ENCODE measurements at places on chromosomes 7 and 10. TPM values are rescaled to one million over a fixed set of nuclear protein-coding genes. Genes with fewer than 3 reads are reported as not detected.

GRCh38 chr10:326350-326749, 191.1 kb downstream of the ZMYND11 start:
- no peak for DNase-seq

DNA sequence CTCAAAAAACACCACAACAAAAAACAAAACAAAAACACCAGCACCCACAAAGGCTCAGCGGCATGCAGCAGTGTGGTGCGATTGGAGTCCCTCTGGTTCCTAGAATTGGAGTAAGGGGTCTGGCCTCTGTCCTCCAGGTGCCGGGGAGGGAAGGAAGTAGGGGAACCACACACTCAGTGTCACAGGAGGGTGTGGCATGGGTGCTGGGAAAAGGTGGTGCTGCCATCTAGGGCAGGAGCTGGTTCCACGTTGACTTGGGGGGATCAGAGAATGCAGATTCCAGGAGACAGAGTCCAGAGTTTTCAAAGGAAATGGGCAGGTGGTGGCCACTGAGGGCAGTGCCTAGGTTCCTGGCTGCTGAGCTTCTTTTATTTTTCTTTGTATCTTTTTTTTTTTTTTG, 19.8 kb upstream of the WIPI2 start:
- DNase-seq: no peak

CLRN3 gene
- total RNA-seq: not detected

GRCh38 chr7:90213521-90213920, 2.0 kb downstream of the STEAP2 start:
- DNase-seq: no peak

DNA sequence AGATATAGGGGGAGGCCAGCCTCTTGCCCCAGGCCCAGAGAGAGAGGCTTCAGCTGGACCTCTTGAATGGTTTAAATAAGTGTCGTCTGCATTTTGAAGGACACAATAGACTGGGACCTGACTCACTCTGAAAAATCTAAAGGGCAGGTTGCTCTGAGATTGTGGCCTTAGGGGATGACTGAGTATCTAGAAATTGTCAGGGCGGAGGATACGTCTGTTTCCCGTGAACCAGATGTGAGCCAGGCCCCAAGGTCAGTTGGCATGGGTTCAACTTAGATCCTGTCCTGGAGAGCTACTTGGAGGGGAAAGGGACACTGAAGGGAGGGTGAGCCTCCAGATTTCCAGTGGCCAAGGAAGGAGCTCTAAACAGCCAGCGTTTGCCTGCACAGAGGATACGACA, 110.2 kb downstream of the CHN2 start:
- DNase-seq: peak; percentile 53

DNA sequence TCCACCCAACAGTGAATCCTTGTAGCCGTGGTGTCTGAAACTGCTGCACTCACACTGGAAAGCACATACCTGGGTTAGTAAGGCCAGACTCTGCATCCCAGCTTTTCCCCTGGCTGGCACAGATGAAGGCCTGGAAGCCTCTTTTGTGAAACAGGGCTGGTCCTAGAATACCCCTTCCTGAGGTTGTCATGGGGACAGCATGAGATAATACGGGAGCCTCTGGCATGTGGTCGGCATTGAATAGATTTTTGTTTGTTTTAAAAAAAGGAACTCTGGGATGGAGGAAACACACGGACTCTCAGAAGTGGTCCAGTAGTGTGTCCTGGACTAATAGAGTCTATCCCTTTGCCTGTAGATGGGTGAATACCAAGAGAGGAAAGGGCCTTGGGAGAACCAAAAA, 129.7 kb downstream of the TMEM178B start:
- DNase-seq: no peak

DNA sequence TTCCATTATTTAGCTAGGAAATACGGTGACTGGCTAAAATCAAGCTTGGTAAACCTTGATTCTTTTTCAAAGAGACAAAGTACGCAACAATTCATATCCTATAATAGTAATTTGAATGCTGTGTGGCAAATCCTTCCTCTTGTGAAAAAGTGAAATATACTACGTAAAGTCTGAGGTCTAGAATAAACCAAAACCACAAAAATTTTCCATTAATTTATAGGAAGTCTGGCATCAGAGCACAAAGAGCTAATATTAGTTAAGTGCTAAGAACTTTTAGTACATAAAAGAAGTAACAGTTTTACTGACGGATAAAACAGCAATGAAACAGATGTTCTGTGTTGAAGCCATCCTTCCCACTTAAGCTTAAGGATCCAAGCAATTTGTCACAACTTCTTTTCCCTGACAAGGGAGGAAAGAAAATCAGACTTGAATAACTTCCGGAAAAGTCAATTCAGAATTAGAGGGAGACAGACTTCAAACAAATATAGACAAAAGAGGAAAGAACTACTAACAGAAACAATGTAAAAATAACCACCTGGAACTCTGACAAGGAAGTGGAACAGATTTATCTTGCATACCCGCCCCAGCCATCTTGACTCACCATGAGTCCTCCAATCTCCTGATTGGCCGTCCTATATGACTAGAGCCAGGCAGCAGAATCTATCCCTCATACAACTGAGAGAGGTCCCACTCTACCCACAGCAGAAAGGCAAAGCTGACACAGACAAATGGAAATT, 34.6 kb downstream of the RHEB start:
- no peak for DNase-seq

LSM8 gene
- total RNA-seq: 22.6 TPM

DNA sequence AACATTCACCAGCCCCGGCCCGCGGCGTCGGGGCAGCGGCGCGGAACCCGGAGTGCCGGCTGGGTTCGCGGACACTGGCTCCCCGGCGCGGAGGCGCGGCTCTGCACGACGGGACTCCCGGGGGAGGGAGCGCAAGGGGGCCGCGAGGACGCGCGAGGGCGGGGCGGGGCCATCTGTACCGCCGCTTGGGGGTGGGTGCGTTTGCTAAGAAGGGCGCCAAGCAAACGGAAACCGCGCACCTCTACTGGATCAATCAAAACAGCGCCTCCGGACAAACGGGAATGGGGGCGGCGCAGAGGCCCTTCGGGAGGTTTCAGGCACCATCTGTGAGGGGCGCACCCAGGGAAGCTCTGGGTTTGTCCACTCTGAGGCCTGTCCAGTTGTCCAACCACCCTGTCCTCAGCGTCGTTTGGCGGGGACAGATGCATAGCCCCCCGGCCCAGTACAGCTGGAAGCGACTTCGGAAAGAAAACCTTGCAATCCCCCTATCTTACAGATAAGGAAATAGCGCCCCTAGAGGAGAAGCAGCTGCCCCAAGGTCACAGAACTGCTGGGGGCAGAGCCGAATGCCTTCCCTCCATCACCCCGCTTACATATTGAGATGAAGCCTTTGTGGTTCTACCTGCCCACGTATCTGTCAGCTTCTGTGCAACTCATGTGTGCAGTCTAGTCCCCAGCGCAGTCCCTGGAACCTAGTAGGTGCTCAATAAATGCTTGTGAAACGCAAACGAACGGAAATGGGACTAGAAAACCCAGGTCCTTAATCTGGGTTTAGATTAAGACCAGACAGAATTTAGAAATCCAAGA, 10.7 kb upstream of the SLIT1 start:
- peak; percentile 42 for DNase-seq

CXCL12 gene
- 213 TPM for total RNA-seq

NPTX2 gene
- total RNA-seq: 2.0 TPM

DNA sequence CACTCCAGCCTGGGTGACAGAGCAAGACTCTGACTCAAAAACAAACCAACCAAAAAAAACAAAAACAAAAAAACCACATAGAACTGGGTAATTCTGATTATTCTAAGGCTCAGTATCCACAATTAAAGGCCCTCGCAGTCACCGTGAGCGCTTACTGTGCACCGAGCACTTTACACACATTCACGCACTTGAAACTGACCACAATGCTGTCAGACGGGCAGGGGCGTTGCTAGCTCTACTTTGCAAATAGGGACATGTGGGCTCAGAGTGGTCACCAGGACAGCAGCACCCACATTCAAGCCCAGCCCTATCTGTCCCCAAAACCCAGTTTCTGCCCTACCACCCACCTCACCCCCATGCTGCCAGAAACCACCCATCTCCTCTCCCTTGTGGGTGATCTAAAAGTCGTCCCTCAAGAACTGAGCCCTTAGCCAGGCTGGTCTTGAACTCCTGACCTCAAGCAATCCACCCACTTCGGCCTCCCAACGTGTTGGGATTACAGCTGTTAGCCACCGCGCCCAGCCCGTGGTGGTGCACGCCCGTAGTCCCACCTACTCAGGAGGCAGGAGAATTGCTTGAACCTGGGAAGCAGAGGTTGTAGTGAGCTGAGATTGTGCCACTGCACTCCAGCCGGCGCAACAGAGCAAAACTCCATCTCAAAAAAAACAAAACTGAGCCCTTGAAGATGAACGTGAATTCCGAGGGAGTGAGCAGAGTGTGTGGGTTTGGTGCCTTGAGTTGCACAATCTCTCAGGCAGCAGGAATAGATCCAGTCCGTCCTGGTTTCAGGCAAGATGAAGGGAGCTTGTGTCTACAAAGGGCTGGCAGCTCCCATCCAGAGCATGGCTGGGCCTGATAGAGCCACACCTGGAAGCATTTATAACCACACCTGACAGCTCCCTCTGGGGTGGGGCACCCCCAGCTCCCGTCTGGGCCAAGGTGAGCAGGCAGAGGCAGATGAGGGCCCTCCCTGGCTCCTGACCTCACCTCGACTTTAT, 5.4 kb upstream of the HSPB1 start:
- no peak for DNase-seq

- no peak for DNase-seq
Measured at GRCh38 chr10:22644222-22644621, 70.2 kb downstream of the PIP4K2A start.

TMEM26 gene
- 0.24 TPM for total RNA-seq

DNA sequence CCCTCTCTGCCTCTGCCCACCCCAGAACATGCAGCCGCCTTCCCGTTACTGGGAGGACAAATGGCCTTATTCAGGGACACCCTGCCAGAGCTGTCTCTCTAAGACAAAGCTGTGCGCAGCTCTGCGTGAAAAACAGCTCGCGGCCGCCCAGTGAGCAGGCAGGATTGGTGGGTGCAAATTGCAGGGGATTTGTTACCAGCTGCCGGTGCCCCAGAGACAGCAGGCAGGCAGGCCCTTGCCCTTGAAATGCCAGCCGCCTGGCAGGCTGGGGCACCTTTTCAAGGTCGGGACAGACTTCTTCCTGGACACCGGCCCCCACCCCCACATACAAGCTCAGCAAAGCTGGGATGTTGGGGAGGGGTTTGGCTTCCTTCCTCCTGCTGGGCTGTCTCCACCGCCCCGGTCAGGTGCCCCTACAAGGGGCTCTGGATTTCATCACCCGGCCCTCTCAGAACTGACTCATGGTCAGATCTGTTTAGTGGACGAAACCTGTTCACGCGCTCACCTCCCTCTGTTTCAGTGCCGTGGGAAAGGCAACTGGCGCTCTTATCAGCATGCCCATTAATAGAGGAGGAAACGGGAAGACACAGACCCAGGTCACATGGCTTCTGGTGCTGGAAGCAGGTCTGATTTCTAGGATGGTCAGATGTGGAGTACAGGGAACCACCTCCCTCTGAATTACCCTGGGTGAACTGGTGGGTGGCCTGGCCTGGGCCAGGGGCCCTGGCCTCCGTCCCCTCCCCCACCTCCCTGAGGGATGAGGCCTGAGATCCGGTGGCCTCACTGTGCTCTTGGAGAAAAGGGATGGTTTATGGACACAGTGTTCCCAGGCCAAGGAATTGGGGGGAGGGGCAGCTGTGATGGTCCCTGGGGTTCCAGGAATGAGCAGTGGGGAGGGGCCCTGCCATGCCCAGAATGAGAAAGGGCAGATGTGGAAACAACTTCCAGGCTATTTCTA, 123.9 kb upstream of the PPIF start:
- DNase-seq: peak; percentile 84

ZNF777 gene
- 7.5 TPM for total RNA-seq

SPDYE9 gene
- total RNA-seq: not detected

- DNase-seq: peak; percentile 84
Measured at GRCh38 chr7:155003376-155004214, 671 bp upstream of the PAXIP1 start.

- no peak for DNase-seq
Measured at GRCh38 chr10:34736976-34737771, 77.9 kb downstream of the PARD3 start.

- no peak for DNase-seq
Measured at GRCh38 chr10:103919648-103920025, 1.7 kb upstream of the STN1 start.

GRCh38 chr10:12006671-12007070, 35.9 kb downstream of the UPF2 start:
- no peak for DNase-seq

DNA sequence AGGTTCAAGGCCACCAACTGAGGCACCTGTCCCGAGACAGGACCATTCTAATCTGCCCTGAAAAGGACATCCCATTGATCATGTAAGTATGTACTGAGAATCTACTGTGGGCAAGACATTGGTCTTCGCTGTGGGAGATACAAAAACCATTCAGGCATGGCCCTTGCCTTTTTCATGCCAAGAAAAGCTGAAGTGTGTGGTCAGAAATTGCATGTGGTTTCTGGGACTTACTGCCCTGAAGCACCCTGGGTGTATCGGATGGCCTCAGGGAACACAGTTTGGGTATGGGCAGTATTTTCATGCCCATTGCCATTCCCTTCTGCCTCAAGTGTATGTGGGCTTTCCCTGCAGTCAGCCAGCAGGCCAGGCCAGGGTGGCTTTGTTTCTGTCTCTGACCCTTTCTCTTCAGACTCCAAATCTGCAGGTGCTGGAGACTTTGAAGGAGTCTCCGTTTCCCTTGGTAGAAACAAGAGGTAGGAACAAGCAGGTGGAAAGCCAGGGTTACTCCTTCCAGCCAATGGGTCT, 285.7 kb downstream of the ZEB1 start:
- no peak for DNase-seq

DNA sequence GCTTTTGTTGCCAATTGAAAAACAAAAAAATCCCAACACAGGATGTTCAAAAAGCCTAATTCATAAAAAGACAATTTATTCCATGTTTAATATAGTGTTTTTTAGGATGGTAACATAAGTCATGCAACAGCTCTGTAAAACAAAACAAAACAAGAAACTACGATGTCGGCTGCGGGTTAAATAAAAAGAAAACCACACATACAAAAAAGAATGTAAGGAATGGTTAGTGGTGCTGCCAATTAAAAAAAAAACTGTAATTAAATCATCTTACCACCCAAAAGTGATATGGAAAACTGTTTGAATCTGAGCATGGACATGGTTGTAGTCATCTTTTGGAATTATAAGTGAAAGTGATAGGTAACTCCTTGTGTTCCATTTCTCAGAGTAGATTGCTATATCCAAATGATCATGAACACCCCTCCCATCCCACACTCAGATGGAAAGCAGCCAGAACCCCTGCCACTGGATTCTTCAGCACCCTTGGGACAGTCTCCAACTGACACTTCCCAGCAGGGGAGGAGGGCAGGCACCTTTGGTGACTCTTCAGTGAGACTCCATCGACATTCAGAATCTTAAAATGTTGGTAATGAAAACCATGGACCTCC, 14.3 kb upstream of the DAGLB start:
- no peak for DNase-seq

PSD gene
- 2.3 TPM for total RNA-seq

All from left cardiac atrium (tissue), 4 donors.